ENCODE measurements at places on chromosomes 4 and X. TPM values are rescaled to one million over a fixed set of nuclear protein-coding genes. Genes with fewer than 3 reads are reported as not detected.

The XG gene
- total RNA-seq, result 0.63 TPM

DNA sequence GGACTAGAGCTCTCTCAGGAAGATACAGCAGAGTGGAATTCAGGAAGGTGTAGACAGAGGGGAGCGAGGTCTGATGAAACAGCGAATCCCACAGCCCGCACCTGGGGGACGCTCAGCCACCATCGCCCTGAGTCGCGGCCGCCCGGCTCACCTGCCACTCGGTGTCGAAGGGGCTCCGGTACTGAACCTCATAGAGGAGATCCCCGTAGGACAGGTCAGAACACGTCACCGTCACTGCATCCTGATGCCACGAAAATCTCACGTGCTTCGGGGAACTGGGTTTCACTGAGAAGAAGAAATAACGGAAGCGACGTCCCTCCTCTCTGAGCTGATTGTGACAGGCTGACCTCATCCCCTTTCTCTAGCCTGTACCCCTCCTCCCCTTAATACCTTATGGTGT is 10.2 kb downstream of the CRLF2 start:
- no peak for DNase-seq

The FAM9C gene
- total RNA-seq, result 9.5 TPM

The DUSP21 gene
- total RNA-seq, result 6.0 TPM

GRCh38 chrX:68929332-68930150 is 100.7 kb downstream of the EFNB1 start:
- DNase-seq, result no peak

The TRIM2 gene
- total RNA-seq, result 10.7 TPM

The DRD5 gene
- 0.39 TPM for total RNA-seq

The CD38 gene
- total RNA-seq, result 0.68 TPM

GRCh38 chr4:85399270-85399669 is 75.7 kb upstream of the ARHGAP24 start:
- DNase-seq, result no peak

DNA sequence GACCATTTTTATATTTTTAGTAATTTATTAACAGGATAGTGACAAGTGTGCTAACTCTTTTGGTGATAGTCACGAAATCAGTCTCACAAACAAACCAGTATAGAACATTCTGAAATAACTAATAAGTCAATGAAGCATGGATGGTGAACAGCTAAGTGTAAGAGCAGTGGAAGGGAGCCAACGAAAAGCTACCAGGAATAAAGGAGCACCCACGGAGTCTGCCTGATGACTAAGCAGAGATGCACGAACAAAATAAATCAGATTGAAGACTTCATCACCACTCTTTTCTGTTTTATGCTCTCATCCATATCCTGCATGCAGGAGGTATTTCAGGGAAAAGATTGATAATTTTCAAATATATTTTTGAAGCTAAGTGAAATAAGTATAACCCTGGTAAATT is 891.1 kb upstream of the HS3ST1 start:
- DNase-seq, result no peak

DNA sequence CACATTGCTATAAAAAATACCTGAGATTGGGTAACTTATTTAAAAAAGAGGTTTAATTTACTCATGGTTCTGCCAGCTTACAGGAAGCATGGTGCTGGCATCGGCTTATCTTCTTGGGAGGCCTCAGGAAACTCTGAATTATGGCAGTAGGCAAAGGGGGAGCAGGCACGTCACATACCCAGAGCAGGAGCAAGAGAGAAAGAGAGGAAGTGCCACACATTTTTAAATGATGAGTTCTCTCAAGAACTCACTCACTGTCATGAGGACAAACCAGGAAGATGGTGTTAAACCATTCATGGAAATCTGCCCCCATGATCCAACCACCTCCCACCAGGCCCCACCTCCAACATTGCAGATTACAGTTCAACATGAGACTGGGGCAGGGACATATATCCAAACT is 10.0 kb upstream of the AFF1 start:
- DNase-seq, result no peak

The CACNA1F gene
- 0.19 TPM for total RNA-seq

- DNase-seq, result no peak
Measured at GRCh38 chrX:141133272-141133671, 43.7 kb downstream of the LDOC1 start.

DNA sequence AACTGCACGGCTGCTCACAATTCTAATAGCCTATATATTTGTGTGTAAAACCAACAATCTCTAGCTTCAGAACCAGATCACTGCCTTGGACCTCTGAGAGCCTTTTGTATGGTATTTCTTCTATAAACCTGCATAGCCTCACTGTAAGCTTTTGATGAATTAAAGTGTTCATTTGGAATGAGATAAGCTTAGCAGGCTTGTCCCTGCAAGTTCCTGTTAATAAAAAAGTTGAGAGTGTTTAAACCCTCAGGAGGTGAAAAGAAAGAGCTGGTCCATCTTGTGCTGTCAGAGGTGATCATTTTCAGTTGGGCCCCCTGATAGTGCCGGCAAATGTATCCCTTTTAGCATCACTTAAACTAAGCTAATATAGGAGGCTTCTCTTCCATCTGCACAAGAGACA is 191.8 kb downstream of the GPC3 start:
- no peak for DNase-seq
